ENCODE measurements at places on chromosomes 11 and 22.

GRCh38 chr11:75667255-75667830, 1.5 kb downstream of the MAP6 start:
- no peak for DNase-seq

- no peak for DNase-seq
These were observed 34.0 kb downstream of the SLCO2B1 start for GRCh38 chr11:75184757-75185425.

- no peak for DNase-seq
These were observed 139.2 kb downstream of the WNT11 start for GRCh38 chr11:76067099-76067498.

DNA sequence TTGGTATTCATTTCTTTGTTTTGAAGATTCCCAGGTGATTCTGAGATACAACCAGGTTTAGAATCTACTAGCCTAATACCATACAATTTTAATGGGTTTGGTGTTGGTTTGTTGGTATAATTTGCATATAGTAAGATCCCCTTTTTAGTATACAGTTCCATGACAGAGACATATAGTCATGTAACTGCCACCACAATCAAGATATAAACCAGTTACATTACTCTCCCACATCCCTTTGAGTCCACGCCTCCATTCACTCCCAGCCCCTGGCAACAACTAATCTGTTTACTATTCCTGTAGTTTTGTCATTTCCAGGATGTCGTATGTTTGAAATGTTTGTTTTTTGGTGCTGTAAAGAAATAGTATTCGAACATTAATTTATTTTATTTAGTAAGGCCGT, 4.3 kb downstream of the ASRGL1 start:
- DNase-seq, result no peak

- no peak for DNase-seq
These were observed 9.1 kb upstream of the GLYATL1B start for GRCh38 chr11:59076876-59077571.

GRCh38 chr11:30859669-30860068, 273.5 kb upstream of the MPPED2 start:
- no peak for DNase-seq

GRCh38 chr11:57425565-57426438, 1.1 kb downstream of the SLC43A3 start:
- DNase-seq, result no peak

GRCh38 chr22:36823186-36823839, 6.5 kb upstream of the PVALB start:
- no peak for DNase-seq

DNA sequence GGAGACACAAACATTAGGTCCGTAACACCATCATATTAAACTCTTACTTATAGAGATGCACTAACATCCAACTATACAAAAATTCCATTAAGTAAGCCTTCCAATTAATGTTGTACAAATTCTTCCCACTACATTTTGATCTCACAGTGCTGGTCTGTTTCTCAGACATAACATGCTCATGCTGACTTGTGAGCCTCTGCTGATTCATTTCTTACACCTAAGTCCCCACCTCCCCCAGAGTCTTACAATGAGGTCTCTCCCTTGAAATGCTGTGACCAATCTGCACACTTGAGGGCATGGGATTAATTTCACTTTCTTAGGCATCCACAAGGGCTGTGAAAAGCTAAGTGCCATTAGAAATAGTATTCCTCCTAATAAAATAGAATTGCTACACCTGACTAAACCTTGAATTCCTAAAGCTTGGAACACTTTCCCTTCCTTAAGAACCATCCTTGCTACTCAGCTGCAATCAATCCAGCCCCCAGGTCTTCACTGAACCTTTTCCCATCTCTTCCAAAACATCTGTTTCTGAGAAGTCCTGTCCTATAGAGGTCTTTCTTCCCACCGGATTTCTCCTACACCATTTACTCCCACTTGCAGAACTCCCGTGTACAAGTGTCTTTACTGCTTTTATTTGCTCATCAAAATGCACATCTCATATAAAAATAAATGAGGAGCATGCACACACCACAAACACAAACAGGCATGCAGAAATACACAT, 2.0 kb downstream of the HBG1 start:
- no peak for DNase-seq

- DNase-seq, result no peak
These were observed 3.6 kb downstream of the LDLRAD3 start for GRCh38 chr11:35947437-35947836.

GRCh38 chr22:20249797-20250354, 18.2 kb downstream of the RTN4R start:
- DNase-seq, result no peak

DNA sequence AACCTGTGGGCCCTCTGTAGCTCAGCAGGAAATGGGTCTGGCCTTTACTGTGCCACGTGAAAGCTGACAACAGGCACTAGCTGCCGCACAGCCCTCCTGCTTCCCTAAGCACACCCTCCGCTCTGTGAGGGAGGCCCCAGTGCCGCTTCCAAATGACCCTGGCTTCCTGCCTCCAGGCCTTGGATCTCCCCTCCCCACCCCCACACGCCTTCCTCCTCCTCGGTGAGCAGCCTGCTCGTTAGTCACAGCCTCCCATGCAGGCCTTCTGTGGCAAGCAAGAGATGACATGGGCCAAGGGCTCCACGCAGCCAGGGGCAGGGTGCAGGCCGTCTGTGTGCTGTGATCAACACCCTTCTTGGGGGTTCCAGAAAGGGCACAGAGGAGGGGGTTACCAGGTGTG, 15.3 kb upstream of the RASL10A start:
- no peak for DNase-seq

GRCh38 chr11:44916331-44916730, 34.4 kb downstream of the TP53I11 start:
- no peak for DNase-seq

All from NCI-H1048 (cell line).